HFFc6 (cell line): ENCODE measurements at places on chromosomes 11 and 22.
A peak's percentile ranks its signal among the peaks of the same experiment; 100 is the strongest.

GRCh38 chr11:6900327-6900999, 8.2 kb upstream of the OR2D2 start:
- DNase-seq: no peak

- no peak for DNase-seq
Observed at GRCh38 chr11:121762820-121763219, 310.1 kb upstream of the SORL1-AS1 start.

DNA sequence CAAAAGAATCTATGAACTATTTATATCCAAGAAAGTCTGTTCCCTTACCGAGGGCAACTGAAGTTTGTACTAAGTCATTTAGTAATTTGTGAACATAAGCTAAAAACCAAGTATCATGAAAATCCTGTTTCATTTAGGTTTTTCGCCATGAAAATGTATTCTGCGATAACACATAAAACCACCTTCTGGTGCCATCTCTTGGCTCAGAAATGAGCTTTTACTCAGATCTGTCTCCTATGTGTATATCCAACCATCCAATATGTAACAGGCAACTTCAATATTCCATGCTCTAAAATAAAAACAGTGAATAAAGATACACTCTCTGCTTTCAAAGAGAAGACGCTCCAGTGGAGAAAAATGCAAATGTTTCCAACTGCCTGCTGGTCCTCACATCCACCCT, 118.1 kb upstream of the BID start:
- no peak for DNase-seq

- DNase-seq: no peak
Observed at GRCh38 chr11:96448225-96448624, 58.4 kb downstream of the JRKL start.

DNA sequence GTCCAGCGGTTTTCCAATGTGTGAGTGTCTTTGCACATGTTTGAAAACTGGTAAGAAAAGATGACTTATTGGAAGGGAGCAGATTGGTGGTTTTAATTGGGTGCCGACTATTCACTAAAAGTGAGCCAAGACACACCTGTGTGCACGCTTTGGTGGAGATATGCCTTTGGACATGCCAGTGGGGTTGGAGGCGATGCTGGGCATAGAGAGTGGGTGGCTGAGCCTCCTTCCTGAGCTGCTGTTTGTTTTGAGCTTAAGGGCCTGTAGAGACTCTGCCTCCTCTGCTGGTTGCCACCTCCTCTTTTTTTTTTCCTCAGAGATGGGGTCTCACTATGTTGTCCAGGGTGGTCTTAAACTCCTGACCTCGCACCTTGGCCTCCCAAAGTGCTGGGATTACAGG, 9.5 kb downstream of the IGHMBP2 start:
- no peak for DNase-seq

DNA sequence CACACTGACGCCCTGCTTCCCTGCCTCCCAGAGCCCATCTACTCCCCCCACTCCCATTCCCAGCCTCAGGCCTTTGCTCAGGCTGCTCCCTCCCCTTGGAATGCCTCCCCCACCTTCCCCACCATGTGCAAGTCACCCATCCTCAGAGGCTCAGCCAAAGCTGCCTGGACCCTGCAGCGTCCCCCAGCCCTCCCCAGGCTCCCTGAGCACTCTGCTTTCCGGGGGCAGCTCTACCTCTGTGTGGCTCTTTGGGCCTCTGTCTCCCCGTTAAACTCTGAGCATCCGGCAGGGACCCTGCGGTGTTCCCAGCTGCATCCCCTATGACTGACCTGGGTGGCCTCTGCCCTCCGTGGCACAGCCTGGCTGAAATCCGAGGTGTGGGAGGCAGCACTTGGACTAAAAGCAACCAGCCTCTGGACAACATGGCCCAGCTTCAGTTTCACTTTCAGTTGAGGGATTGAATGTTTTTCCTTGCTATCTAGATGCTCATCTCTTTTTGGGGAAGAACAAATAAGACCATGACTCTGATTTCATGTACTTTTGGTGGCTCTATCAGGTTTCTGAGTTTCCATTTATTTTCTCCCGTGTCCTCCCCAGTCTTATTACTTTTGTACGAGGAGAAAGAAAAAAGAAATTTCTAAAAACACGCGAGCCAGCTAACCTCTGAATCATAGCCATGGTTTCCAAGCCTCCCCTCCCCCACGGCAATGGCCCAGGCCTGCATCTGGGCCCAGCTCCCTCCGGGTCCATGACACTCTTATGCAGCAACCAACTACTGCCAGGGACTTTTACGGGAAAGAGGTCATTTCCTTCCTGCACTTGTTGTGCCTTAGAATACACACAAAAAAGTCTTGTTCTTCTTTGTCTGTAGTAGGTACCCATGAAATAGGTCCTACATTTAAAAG, 3.8 kb downstream of the APOL3 start:
- peak; percentile 70 for DNase-seq

DNA sequence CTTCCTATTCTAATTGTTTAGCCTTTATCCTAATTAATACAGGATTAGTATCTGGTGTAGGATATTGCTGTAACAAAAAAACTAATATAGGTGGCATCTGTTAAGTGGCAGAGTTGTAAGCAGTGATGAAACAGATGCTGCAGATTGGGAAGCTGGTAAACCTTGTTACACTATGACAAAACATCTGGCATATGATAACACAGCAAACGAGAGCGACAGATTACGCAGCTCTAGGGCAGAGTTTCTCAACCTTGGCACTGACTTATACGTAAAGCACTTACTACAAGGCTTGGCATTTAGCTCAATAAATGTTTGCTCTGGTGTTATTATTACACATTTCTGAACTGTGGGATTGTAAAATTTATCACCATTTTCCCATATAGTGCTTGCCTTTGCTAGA, 137.0 kb downstream of the ATG16L2 start:
- no peak for DNase-seq
